ENCODE measurements at places on chromosomes 6 and 20. TPM values are rescaled to one million over a fixed set of nuclear protein-coding genes. Genes with fewer than 3 reads are reported as not detected.

GPLD1 gene
- 0.34 TPM for total RNA-seq

IFNGR1 gene
- 19.8 TPM for total RNA-seq

ULBP2 gene
- 0.60 TPM for total RNA-seq

SGK1 gene
- total RNA-seq: 21.2 TPM

SLC24A3 gene
- not detected for total RNA-seq

SNAP91 gene
- total RNA-seq: not detected

WFDC5 gene
- total RNA-seq: not detected

RUNX2 gene
- 2.7 TPM for total RNA-seq

IP6K3 gene
- not detected for total RNA-seq

BRD2 gene
- total RNA-seq: 299 TPM

MLN gene
- total RNA-seq: not detected

C6orf15 gene
- not detected for total RNA-seq

BPI gene
- not detected for total RNA-seq

TXNDC5 gene
- total RNA-seq: 36.9 TPM

SUMO4 gene
- total RNA-seq: 10.1 TPM

HLA-DRB1 gene
- total RNA-seq: 50.7 TPM

BEND6 gene
- total RNA-seq: not detected

LRRC1 gene
- 3.6 TPM for total RNA-seq

GSTA2 gene
- not detected for total RNA-seq

PNLDC1 gene
- 0.79 TPM for total RNA-seq

CARMIL1 gene
- 4.8 TPM for total RNA-seq

HSPA1L gene
- total RNA-seq: 3.0 TPM

EPHA7 gene
- not detected for total RNA-seq

KIAA1755 gene
- total RNA-seq: not detected

TREML4 gene
- not detected for total RNA-seq

RPN2 gene
- total RNA-seq: 163 TPM

ZSCAN31 gene
- 0.68 TPM for total RNA-seq

SYNDIG1 gene
- not detected for total RNA-seq

FUT9 gene
- total RNA-seq: not detected

NRN1 gene
- total RNA-seq: 15.3 TPM

PABPC1L gene
- 90.0 TPM for total RNA-seq

SAPCD1 gene
- total RNA-seq: 14.3 TPM

DUSP15 gene
- not detected for total RNA-seq

CHRNA4 gene
- total RNA-seq: not detected

TMEM200A gene
- total RNA-seq: 2.6 TPM

STMND1 gene
- total RNA-seq: not detected

RBPJL gene
- not detected for total RNA-seq
